Activated CD8-positive, alpha-beta T cell treated with anti-CD3 and anti-CD28 coated beads, Interleukin-2, amount 10 ng/mL, durations not matched to agents 7 days and 5 days (primary cell): ENCODE measurements at places on chromosomes 12 and 14.

- DNase-seq: no peak
- no peaks in the 10 kb centered on the region for H3K36me3 ChIP-seq
- H3K4me1 ChIP-seq: peaks cover 8% of the 10 kb centered on the region
- H3K27me3 ChIP-seq: peaks cover 43% of the 10 kb centered on the region
- no peak overlapping the region for H3K4me3 ChIP-seq
These were observed 58.7 kb downstream of the DRAM1 start for GRCh38 chr12:101935890-101936746.

DNA sequence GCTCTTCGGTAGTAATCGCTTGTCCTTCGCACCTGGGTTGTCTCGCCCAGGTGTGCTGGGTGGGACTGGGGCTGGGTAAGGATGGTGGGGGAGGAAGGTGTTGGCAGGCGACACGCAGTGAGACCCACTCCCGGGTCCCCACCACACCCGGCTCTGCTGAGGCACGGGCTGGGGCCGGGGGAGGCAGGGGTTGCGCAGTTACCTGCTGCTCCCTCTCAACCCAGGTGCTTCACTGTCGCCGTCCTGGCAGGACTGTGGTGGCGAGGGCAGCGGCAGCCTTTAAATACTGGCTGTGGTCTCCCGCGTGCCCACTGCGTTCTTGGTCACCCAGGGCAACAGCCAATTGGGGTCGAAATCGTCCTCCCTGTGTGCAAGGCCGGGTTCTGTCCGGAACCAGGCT is at the start of gene CCER1:
TSS of gene CCER1 (minus strand) at position 256 of the 400 bp plus-strand sequence. CDS start 434 bp downstream, outside the sequence.
- DNase-seq: no peak
- H3K27me3 ChIP-seq: no peaks in the 10 kb centered on the region
- no peak within 1 kb of the TSS for H3K4me3 ChIP-seq
- H3K27ac ChIP-seq: no peak within 1 kb of the TSS
- no peaks in the 10 kb centered on the region for H3K4me1 ChIP-seq
- no peaks in the 10 kb centered on the region for H3K36me3 ChIP-seq

GRCh38 chr12:104740668-104741067 is 217.4 kb downstream of the SLC41A2 start:
- peak; percentile 60 for DNase-seq
- H3K36me3 ChIP-seq: peaks cover 27% of the 10 kb centered on the region
- peak overlapping the region; percentile 66 for H3K4me3 ChIP-seq
- H3K4me1 ChIP-seq: peaks cover 75% of the 10 kb centered on the region
- H3K27ac ChIP-seq: peak overlapping the region; percentile 81

DNA sequence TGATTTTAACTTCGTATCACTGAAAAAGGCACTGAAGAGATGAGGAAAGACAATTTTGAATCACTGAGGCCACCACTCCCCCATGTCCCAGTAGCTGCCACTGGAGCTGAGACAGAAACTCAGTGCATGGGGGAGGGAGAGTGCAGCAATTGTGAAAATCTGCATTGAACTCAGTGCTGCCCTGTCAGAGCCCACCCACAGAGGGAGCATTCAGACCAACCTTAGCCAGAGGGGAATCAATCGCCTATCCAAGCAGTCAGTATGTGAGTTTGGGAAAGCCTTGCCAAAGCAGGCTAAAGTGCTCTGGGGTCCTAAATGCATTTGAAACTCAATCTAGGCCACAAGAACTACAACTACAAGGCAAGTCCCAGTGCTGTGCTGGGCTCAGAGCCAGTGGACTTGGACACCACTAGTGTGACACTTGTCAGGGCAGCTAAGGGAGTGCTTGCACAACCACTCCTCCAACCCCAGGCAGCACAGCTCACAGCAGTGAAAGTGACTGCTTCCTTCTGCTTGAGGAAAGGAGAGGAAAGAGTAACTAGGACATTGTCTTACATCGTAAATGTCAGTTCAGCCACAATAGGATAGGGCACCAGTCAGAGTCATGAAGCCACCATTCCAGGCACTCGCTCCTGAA is 13.3 kb downstream of the RNASE3 start:
- H3K36me3 ChIP-seq: no peaks in the 10 kb centered on the region
- DNase-seq: no peak
- no peaks in the 10 kb centered on the region for H3K27me3 ChIP-seq
- H3K4me3 ChIP-seq: no peak overlapping the region

DNA sequence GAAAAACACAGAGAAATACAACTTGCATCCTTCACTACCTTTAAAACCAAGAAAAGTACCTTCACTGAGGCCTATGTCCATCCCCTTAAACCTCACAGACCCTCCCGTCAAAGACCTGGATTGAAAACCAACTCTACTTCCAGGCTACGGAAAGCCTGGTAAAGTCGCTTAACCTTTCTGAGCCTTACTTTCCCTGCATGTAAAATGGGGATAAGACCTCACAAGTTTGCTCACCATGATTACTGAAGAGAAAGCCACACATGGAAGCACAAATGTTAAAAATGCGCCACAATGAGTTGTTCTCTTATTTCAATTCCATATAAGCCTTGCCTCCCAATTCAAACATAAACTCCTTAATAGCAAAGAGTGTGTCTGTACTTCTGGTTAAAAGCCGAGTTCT is 8.4 kb downstream of the ACTN1 start:
- no peak for DNase-seq
- H3K27me3 ChIP-seq: no peaks in the 10 kb centered on the region
- H3K27ac ChIP-seq: peak overlapping the region; percentile 69
- H3K4me3 ChIP-seq: peak overlapping the region; percentile 8
- peaks cover 43% of the 10 kb centered on the region for H3K36me3 ChIP-seq
- peaks cover 72% of the 10 kb centered on the region for H3K4me1 ChIP-seq

DNA sequence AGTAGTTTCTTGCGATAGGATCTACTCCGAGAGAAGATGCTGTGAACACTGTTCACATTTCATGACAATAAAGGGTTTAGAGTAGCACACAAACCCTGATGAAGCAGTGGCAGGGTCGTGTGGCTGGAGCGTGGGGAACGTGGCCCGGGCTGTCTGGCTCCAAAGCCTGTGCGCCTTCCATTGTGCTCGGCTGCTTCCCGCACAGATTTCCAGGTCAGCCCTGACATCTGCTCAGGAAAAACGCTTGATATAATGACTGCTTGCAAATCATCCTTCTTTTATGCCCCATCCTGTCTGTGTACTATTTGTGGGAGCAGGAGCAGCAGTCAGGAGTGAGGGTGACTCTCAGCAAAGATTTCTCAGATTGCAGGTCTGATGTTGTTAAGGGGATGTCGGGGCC is 78.6 kb downstream of the EML1 start:
- H3K36me3 ChIP-seq: no peaks in the 10 kb centered on the region
- peaks cover 40% of the 10 kb centered on the region for H3K27me3 ChIP-seq
- H3K27ac ChIP-seq: no peak overlapping the region

DNA sequence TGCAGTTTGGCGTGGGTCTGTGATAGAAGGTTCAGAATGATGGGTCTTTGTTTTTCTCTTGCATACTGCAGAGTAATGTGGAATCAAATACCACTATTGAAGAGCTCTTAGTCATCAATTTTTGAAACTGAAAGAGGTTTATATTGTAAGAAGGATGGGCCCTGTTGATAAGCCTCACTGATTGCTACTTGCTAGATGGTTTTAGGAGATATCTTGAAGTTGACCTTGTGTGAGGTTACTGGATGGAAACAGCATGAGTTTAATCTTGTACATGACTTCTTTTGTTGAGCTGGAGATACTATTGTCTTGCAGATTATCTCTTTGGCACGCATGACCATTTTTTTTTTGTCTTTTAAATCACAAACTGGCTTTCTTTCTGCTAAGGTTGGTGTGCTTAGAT is 13.8 kb downstream of the BICD1 start:
- H3K27me3 ChIP-seq: no peaks in the 10 kb centered on the region
- no peaks in the 10 kb centered on the region for H3K36me3 ChIP-seq
- no peak overlapping the region for H3K27ac ChIP-seq
- no peak overlapping the region for H3K4me3 ChIP-seq

GRCh38 chr12:75558287-75558686 is 46.9 kb upstream of the KRR1 start:
- H3K27ac ChIP-seq: no peak overlapping the region
- DNase-seq: no peak
- H3K27me3 ChIP-seq: peaks cover 28% of the 10 kb centered on the region
- H3K36me3 ChIP-seq: no peaks in the 10 kb centered on the region

DNA sequence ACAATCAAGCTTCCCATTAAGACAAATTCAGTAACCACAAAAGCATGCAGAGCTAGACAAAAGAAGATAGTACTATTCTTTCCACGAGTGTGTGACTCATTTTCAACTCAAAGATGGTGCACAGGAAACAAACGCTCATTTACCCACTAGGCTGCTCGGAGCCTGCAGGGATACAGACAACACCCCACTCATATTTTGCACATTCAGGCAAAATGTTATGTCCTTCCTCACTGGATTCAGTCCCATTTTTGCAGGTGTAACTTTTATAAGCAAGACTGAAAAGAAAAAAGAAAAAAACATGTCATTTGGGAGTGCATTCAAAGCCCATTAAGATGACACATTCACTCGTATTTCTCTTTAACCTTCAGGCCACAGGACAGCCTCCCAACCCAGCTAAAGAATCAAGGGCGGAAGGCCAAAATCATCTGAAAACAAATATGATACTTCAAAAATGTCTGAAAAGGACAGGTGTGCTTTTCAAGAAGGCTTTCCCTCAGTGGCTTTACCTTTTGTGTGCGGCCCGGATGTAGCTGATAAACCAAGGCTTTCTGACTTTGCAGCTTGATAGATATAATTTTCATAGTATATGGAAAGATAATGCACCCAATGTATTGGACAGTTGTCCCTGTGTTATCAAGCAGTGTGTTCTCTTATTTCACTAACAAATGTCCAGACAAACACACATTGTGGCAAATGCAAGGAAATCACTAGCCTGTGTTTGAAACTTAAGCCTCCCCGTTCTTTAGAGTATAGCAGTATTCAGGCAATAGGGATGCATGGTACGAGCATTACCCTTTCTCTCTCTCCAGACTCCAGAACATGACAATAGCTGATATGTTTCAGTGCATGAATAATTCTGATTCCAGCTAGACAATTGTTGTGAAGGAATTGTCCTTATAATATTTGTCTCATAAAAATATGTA is 147.8 kb upstream of the KRR1 start:
- no peaks in the 10 kb centered on the region for H3K36me3 ChIP-seq
- peak; percentile 30 for DNase-seq
- no peak overlapping the region for H3K4me3 ChIP-seq
- H3K27me3 ChIP-seq: peaks cover 6% of the 10 kb centered on the region
- peaks cover 35% of the 10 kb centered on the region for H3K4me1 ChIP-seq
- peak overlapping the region; percentile 9 for H3K27ac ChIP-seq

DNA sequence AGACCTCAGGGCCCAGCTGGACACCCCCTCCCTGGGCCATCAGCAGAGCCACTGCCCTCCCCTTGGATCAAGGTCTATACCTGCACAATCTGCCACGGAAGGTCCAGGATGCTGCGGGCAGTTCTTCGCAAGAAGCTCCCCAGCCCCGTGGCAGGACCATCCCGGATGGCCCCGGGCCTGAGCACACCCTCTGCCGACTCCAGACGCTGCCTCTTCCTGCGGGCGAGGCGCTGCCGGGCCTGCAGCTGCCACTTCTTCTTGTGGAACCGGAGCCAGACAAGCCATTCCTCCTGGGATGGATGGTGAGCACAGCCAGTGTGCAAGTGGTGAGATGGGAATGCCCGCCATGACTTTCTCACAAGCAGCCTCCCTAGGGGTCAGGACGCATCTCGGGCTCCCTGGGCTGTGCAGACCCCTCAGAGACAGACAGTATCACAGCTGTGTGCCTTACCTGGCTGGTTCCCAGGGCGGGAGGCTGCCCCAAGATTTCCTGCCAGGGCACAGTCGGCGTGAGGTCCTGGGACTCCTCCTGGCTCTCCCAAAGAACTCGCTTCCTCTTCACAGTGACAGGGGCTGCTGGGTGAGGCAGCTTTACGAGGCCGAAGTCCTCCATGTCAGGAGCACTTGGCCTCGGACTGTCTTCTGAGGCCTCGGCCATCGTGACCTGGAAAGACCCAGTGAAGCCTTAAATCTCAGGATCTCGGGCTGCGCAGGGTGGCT is 30.8 kb downstream of the P2RX2 start:
- no peak overlapping the region for H3K27ac ChIP-seq
- no peak for DNase-seq
- H3K27me3 ChIP-seq: no peaks in the 10 kb centered on the region
- H3K36me3 ChIP-seq: peaks cover 53% of the 10 kb centered on the region
- H3K4me1 ChIP-seq: peaks cover 3% of the 10 kb centered on the region

- no peaks in the 10 kb centered on the region for H3K27me3 ChIP-seq
- H3K4me3 ChIP-seq: peak overlapping the region; percentile 98
- H3K4me1 ChIP-seq: peaks cover 34% of the 10 kb centered on the region
- peak; percentile 73 for DNase-seq
- peaks cover 20% of the 10 kb centered on the region for H3K36me3 ChIP-seq
These were observed 102.8 kb upstream of the BCAT1 start for GRCh38 chr12:25051656-25052195.
